Occipital lobe (tissue), 3 donors: ENCODE measurements at places on chromosomes 5 and 9.

- no peak for DNase-seq
Measured at GRCh38 chr5:145464171-145464570, 371.0 kb downstream of the PRELID2 start.

DNA sequence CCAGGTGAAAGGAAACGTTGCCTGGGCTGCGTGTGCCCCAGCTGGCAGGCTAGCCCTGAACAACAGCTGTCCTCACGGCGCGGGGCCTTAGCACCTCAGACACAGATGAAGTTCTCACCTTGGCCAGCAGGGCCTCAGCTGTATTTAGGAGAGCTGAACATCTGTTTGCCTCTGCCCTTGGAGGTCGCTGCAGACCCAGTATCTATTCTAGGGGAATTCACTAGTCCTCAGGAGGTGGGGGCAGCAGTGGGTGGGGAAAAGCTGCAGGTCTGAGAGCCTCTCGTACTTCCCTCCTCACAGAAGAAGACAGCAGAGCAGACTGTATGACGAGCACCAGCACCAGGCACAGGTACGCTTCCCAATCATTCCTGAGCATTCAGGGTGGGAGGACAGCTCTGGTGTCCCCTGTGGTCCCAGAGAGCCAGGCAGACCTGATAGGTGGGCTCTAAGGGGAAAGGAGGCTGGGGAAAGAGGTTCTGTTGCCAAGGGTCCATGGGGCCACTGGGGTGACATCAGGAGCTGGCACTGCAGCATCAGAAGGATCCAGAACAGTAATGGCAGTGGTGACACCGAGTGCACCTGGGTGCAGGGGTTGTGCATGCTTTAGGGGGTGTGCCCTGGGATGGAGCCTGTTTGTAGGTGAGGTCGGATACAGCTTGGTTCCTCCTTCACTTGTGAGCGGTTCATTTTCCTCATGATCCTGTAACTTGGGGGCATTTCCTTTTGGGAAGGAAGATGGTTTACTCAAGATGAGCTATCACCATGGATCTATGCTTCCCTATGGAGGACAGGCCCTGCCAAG lies 13.8 kb downstream of the CD74 start:
- DNase-seq, result no peak

GRCh38 chr5:115246361-115246991 lies 16.2 kb downstream of the PGGT1B start:
- DNase-seq, result no peak

GRCh38 chr5:109421956-109422355 lies 12.2 kb upstream of the PJA2 start:
- DNase-seq, result no peak

GRCh38 chr5:38420246-38420645 lies 136.2 kb downstream of the LIFR start:
- DNase-seq, result no peak

- DNase-seq, result no peak
Measured at GRCh38 chr9:132207839-132208615, 46.2 kb downstream of the NTNG2 start.

GRCh38 chr9:113219186-113219936 lies 1.7 kb downstream of the FKBP15 start:
- DNase-seq, result no peak

DNA sequence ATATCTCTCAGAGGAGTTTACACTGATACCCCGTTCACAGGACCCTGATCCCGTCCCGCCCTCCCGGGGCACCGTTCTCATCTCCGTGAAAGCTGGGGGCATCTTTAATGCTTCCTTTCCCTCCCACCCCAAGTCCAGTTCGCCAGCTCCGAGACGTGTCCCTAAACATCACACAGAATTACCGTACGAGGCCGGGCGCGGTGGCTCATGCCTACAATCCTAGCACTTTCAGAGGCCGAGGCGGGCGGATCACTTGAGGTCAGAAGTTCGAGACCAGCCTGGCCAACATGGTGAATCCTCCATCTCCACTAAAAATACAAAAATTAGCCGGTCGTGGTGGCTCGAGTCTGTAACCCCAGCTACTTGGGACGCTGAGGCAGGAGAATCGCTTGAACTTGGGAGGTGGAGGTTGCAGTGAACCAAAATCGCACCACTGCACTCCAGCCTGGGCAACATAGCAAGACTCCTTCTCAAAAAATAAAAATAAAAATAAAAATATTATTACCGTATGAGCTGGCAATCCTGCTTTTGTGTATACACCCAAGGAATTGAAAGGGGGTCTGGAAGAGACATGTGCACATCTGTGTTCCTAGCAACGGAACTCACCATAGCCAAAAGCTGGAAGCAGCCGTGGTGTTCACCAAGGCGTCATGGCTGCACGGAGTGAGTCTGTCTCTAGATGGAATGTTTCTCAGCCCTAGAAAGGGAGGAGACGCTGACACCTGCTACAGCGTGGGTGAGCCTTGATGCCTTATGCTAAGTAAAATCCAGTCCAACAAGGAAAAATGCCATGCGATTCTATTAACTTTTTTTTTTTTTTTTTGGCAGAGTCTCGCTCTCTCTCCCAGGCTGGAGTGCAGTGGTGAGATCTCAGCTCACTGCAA lies 1.2 kb upstream of the ABO start:
- DNase-seq, result no peak

DNA sequence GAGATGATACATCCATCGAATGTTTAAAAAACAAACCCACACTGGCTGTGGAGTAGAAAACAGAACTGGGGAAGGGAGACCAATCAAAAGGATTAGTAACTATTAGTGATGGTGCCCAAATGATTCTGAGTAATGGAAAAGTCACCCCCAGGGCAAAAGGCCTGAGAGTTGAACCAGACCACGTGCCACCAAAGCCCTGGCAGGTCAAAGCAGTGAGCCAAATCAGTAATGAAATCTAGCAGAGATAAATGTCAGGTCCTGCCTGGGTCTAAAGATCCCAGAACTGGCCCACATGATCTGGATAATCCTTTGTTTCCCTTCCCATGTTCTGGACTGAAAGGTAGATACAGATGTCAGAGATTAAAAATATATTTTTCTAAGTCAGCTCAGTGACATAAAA lies 9.4 kb downstream of the OTULINL start:
- DNase-seq, result no peak

GRCh38 chr9:115373000-115373709 lies 255.2 kb upstream of the TNC start:
- no peak for DNase-seq

- no peak for DNase-seq
Measured at GRCh38 chr5:63727583-63727982, 234.7 kb downstream of the HTR1A start.
